Prostate gland (tissue), 2 donors: ENCODE measurements at places on chromosomes 1 and 21. TPM values are rescaled to one million over a fixed set of nuclear protein-coding genes. Genes with fewer than 3 reads are reported as not detected.
A peak's percentile ranks its signal among the peaks of the same experiment; 100 is the strongest.

- peaks cover 11% of the 10 kb centered on the region for H3K4me1 ChIP-seq
- H3K27ac ChIP-seq, result peak overlapping the region; percentile 64
These were observed 26.1 kb downstream of the GPR3 start for GRCh38 chr1:27418326-27419185.

Gene NBPF1
- total RNA-seq, result 58.6 TPM

DNA sequence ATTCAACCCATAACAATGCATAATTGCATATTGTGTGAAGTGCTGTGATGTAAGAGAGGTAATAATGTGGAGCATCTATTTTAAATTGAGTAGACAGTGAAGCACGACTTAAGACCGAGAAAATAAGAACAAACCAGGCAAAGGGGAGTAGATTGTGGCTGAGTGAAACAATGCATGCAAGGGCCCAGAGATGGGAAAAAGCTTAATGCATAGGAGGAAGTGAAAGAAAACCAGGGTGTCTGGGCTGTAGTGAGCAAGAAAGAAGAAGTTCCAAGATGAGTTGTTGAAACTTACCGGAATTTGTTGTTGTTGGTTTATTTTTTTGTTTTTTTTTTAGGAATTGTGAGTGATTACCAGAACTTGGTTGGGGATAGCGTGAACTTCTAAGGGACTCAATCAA is 104.7 kb downstream of the SNX7 start:
- no peaks in the 10 kb centered on the region for H3K36me3 ChIP-seq
- H3K27ac ChIP-seq, result no peak overlapping the region
- DNase-seq, result no peak
- no peak overlapping the region for H3K4me3 ChIP-seq
- H3K27me3 ChIP-seq, result no peaks in the 10 kb centered on the region

DNA sequence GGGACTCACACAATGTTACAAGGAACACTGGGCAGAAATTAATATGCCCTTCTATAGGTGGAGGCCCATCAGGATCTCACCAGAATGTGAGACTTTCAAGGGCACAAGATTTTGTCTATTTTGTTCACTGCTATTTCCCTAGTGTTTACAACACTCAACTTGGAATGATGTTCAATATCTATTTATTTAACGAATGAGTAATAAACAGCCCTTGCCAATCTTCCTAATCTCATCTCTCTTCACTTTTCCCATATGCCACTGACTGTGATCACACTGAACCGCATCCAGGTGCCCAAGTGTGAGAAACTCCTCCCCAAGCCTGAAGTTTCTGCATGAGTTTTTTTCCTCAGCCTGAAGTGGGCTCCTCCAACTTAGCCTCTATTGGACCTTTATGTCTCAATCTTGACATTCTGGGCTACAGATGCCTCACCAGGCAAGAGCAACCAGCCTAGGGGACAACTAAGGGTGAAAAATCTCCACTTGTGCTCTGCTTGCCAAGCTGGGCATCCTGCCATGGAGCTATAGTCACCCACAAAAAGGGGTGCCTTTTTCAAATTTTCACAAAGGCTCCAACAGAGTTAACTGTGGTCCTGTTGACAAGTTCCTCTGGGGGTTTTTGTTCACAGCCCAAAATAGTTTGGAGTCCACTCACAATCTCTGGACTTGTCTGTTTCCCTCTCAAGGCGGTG is 105.6 kb downstream of the PLPP3 start:
- no peaks in the 10 kb centered on the region for H3K27me3 ChIP-seq
- no peaks in the 10 kb centered on the region for H3K4me1 ChIP-seq
- no peak overlapping the region for H3K4me3 ChIP-seq
- H3K36me3 ChIP-seq, result no peaks in the 10 kb centered on the region
- no peak for DNase-seq

- no peaks in the 10 kb centered on the region for H3K27me3 ChIP-seq
- no peak overlapping the region for H3K27ac ChIP-seq
- H3K36me3 ChIP-seq, result no peaks in the 10 kb centered on the region
These were observed 698.6 kb downstream of the LTN1 start for GRCh38 chr21:28294051-28294450.

Gene S100A11
- total RNA-seq, result 253 TPM

DNA sequence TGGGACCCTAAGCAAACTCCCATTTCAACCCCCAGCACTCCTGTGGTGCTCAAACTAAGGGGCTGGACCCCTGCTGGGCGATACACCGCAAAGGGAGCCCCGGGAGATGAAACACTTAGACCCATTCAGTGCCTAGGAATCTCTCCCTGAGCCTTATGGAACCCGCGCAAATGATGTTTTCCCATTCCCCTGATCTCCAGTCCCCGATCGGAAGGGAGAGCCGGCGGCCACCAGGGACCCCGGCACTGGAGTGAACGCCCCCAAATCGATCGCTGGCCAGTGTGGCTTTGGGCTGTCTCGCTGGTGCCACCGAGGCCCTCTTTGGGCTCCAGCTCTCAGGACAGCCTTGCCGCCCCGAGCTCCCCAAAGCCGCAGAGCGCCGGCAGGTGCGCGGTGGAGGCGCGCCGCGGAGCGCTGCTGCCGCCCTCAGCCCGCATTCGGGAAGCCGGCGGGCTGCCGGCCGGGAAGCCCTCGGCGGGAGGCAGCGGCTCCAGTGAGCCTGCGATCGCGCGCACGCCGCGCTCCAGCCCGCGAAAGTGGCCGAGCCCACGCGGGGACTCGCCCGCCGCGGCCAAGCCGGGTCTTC is 1.1 kb downstream of the PLXNA2 start:
- DNase-seq, result no peak
- H3K36me3 ChIP-seq, result no peaks in the 10 kb centered on the region
- peak overlapping the region; percentile 63 for H3K4me3 ChIP-seq
- no peaks in the 10 kb centered on the region for H3K27me3 ChIP-seq
